ENCODE measurements at places on chromosomes 1 and 21.

- DNase-seq, result no peak
Observed at GRCh38 chr1:53349968-53350852, 22.3 kb upstream of the LRP8 start.

GRCh38 chr1:199356561-199356960, 670.9 kb upstream of the NR5A2 start:
- DNase-seq, result no peak

- no peak for DNase-seq
Observed at GRCh38 chr1:92459871-92460320, 26.8 kb downstream of the GFI1 start.

DNA sequence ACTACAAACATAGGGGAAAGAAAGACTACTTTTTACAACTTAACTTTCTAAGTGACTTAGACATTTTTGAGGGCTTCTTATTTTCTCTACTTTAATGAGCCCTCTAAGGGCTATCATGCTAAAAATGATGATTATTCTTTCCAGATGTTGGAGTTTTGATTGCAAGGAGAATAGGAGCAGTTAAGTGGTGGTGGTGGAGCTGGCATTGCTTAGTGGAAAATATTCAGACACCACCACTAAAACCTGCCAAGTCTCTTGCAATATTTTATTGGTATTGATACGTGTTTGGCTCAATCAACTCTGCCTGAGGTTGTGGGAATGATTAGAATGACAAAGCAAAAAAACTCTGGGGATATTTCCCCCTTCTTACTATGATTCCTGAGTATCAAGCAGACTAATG, 82.6 kb upstream of the PTGFR start:
- no peak for DNase-seq

DNA sequence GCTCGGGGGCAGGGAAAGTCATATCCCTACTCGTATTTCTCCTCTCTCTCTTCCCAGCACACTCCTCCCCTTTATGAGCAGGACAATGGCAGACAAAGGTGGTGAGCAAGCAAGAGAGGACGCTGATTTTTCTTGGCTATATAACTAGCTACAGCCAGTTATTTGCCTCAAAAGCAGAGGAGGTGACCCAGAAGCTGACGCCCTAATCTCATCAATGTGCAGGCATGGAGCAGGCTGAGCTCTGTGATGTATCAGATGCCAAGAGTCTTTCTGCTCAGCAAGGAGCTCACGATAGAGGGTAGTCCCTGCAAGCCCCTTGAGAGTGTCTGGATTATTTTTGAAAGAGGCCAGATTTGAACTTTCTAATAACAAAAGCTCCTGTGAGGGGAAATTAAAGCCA, 75.5 kb downstream of the ASTN1 start:
- DNase-seq, result no peak

DNA sequence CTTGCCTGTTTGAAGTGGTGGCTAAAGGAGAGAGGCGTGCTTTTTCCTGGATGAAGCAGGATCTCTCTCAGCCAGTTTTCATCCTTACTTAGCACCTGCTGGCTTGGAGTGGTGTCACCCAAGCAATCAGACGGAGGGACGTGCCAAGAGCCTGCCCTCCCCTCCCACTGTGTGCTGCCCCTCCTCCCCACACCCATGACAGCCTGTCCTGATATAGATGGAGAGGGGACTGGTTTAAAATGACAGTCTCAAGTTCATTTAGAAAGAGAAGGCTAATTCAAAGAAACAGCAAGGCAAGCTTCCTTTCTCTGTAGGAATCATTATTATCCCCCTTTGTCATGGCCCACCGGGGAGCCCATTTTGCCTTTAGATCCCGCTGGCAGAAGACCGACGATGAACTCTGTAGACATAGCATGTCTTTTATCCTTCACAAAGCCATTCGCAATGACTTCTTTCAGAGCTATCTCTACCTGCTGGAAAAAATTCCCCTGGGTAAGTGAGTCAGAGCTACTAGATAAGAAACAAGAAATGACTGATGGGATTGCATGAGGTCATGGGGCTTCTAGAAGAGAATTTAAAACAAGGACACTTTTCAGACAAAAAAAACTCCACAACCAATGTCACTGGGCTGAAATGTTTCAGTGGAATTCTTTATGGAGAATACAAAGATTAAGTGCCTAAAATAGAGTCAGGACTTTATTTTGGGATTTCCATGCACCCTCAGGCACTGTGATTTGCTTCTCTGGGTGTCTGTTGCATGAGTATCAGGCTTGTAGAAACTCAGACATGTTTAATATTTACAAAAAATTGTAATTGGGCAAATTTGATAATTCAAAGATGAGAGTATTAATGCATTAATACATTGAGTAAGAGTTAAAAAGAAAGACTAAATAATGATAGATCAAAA, at the start of gene NTMT2:
Gene NTMT2 (plus strand): TSS at position 190 of the 907 bp plus-strand sequence. CDS start 149 bp downstream, at position 339.
- DNase-seq, result no peak

GRCh38 chr1:159780583-159781582, at the start of gene DUSP23:
Gene DUSP23 (plus strand): TSS chr1:159780962. CDS start chr1:159781101, 139 bp downstream.
- no peak for DNase-seq

Measured in SHP77 treated with DMSO at 0.1 percent for 48 hours (cell line).